IPS-NIHi11 (cell line): ENCODE measurements at places on chromosomes 7 and 10.

DNA sequence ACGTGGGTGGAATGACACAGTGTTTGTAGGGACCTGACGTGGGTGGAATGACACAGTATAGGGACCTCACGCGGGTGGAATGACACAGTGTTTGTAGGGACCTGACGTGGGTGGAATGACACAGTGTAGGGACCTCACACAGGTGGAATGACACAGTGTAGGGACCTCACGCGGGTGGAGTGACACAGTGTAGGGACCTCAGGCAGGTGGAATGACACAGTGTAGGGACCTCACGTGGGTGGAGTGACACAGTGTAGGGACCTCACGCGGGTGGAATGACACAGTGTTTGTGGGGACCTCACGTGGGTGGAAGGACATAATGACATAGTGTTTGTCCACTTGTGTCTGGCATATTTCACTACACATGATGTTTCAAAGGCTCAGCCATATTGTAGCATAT, 19.3 kb downstream of the PPP2R2D start:
- DNase-seq = no peak

DNA sequence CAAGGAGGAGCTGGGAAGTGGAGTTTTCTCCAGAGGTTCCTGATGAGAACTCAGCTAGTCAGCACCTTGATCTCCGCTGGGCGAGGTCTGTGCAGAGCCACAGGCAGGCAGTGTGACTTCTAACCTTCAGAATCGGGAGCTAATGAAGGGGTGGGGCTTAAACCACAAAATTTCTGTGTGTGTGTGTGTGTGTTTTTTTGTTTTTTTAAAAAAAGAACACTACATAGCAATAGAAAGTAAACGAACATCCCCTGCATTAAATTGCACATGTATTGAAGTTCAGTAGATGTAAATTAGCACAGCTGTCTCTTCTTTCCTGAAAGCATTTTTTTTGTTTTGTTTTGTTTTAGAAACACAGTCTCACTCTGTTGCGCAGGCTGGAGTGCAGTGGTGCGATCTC, 46.2 kb downstream of the RBM17 start:
- no peak for DNase-seq

DNA sequence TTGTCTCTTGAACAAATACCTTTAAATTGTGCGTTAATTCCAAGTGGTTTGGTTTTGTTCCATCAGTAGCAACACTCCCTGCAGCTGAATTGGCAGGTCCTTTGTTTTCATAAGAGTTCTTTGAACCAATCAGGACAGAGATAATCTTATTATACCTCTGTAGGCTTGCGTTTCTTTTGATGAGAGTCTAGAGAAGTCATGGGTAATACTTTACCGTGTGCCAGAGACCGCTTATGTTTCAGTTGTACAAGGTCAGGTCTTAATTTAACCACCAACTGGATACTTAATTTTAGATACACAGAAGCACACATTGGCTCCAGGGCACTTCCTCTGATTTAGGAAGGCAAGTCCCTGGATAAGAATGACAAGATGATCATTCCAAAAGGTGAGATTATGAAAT, at the start of gene ASB15:
Gene ASB15, plus strand, starts transcription at position 292 of the 400 bp plus-strand sequence. CDS start 12,682 bp downstream, outside the sequence.
- no peak for DNase-seq

DNA sequence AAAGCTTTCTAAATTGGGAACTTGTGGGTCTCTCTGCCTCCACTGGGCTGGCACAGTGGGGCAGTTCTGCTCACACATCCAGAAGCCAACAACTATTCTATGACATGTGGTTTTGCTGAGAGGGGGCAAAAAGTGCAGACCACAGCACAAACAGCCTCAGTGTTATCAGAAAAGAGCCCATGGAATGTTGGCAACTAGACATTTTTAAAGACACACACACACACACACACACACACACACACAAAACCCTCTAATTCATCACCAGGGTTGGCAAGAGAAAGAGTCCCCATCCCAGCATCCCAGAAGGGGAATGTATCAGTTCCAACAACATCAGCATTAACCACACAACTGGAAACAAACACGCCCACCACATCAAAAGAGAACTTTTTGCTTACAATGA, 117.1 kb downstream of the FGFR2 start:
- no peak for DNase-seq

DNA sequence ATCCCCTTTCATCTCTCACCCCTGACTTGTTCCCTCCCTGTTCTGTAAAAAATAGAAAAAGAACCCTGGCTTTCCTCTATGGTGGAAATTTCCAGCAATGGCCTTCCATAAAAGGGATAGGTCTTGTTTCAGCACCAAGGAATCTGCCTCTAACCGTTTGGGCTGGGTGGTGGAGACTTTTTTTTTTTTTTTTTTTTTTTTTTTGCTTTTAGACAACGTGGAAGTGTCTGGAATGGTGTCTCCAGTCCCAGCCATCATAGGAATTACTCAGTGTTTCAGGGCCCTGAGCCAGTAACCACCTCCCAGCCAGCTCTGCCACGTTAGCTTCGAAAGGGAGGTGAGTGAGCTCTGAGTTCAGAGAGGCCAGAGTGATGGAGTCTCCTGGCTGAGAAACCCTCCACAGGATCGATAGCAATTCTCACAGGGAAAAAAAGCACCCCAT, 97.3 kb upstream of the COL1A2 start:
- DNase-seq = no peak

- no peak for DNase-seq
Measured at GRCh38 chr10:69576334-69577011, 3.3 kb upstream of the NEUROG3 start.

GRCh38 chr7:101699399-101699798, 70.3 kb upstream of the MYL10 start:
- DNase-seq = no peak

DNA sequence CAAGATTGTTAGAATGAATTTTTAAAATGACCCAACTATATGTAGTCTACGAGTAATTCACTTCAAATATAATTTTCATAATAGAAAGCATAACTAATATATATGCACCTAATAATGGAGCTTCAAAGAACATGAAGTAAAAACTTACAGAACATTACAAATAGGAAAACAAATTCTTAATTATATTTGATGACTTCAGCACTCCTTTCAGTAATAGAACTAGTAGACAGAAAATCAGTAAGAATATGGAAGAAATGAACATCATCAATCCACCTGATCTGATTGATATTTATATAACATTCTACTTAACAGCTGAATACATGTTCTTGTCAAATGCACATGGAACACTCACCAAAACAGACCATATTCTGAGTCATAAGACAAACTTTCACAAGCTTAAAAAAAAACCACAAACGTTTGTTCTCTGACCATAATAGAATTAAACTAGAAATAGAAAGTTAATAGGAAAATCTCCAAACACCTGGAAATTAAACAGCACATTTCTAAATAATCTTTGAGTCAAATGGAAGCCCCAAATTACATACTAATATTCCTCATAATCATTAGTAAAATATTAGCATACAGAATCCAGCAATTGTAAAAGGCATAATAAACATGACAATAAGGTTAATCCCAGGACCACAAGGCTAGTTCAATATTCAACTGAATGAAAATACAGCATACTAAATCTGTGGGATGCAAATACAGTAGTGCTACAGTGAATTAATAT, 48.0 kb downstream of the BRAF start:
- DNase-seq = no peak

- no peak for DNase-seq
Measured at GRCh38 chr7:157579425-157579824, 242.6 kb downstream of the DNAJB6 start.

DNA sequence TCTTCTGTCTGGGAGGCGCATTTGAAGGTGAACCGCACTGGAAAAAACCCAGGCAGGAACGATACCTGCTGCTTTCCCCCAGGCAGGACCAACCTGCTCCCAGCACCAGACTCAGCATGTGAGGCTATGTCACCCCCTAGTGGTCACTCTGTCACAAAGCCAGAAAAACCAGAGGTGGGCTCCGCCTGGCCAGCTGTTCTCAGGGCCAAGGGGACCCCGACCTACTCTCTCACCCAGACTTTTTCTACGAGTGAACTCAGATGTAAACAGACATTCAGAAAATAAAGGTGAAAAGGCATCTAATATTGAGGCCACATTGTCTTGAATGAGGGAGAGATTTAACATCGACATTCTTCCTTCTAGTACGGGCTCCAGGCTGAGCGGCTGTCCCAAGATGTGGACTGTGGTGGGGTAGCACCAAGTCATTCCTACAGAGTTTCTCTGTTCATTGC, 117.3 kb downstream of the PRKAG2 start:
- peak; percentile 86 for DNase-seq

DNA sequence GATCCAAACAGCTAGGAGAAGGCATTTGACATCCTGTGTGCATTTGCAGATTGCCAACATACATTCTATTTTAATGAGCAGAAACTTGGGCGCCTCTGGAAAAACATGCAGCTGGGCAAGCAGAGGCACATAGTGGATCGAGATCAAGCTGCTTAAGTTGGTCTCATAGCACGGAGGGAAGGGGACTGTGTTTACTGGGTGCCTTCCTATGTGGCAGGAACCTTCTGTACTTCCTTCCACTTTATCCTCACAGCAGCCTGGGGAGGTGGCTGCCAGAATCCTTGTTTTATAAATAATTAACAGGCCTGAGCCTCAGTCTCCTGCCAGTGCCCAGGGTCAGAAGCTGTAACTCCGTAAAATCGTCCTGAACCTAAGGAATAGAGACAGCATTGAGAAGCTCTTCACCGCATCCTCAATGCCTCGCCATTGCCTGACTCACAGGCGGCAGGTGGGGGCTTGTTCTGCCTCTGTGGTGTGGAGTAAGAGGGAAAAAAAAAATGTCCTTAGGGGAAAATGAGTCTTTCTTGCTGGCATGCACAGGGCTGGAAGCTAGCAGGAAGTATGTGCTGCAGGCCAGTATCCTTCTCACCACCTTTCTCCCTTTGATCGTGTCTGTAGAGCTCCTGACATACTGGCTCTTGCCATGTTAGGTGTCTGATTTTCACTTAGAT, 6.2 kb downstream of the VWA2 start:
- no peak for DNase-seq

- DNase-seq = no peak
Measured at GRCh38 chr7:91344911-91345310, 80.7 kb downstream of the FZD1 start.

- no peak for DNase-seq
Measured at GRCh38 chr7:42226354-42226941, 10.6 kb downstream of the GLI3 start.

DNA sequence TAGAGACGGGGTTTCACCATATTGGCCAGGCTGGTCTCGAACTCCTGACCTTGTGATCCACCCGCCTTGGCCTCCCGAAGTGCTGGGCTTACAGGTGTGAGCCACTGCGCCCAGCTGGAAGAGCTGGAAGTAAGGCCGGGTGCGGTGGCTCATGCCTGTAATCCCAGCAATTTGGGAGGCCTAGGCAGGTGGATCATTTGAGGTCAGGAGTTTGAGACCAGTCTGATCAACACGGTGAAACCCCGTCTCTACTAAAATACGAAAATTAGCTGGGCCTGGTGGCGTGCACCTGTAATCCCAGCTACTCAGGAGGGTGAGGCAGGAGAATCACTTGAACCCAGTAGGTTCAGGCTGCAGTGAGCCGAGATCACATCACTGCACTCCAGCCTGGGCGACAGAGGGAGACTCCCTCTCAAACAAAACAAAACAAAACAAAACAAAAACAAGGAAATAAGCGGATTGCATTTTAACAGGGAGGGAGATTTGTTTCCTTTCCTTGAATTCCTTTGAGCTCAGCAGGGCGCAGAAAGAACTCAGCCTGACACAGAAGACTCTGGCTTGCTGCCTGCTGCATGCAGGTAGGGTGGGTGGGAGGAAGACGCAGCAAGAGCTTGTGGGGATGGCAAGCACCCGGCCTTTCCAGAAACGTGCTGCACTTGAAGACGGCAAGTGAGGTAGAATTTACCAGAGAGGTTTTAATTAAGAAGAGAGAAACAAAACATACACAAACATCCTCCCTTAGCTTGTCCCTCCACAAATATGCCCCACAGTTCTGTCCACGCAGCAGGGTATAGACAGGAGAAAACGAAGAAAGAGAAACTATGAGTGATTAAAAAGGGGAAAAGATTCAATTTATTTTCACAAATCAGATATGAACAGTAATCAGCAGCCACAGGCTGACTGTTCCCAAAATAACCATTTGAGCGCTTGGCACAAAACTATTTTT, 148.0 kb downstream of the RNF216 start:
- peak; percentile 59 for DNase-seq

GRCh38 chr7:27655184-27655583, 7.5 kb downstream of the HIBADH start:
- no peak for DNase-seq

DNA sequence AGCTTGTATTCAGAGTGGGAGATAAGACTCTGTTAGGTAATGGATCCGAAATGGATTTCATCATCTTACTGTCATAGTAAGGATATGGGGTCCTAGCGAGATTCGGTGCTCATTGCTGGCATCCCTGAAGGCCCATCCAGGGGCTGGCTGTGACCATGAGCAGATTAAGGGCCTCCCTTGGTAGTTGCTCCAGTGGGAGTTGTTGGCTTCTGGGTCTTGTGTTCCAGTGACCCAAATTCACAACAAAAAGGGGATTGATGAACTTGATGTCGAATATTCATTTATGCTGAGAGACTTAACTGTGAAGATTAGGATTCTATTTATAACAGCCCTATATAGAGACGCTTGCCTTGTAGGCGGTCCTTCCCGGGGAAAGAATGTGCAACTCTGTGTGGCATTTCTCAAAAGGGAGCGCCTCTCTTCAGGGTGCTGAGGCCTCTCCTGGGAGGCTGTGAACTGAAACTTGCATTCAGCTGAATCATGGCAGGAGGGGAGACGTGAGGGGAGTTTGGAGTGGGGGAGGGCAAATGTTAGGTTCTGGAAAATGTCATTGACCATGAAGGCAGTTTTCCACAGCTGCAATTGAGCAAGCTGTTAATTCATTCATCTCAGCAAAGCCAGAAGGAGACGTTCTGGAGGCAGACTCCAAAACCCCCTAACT, 233.1 kb upstream of the FZD8 start:
- DNase-seq = no peak

DNA sequence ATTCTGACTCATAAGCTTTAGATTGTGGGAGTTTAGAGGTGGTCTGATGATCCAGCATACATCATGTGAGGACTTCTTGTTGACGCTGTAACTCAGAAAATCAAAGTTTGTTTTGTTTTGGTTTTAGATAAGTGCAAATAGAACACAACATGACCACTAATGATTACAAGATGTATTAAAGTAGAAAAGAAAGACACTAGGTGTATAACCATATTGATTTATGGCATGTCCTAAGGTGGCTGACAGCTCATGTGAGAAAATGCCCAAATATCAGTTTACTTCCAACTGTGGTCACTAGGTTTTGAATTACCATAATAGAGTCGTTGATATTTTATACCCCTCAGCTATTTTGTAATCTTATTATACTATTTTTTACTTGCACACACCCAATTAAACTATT, 1131.4 kb upstream of the PHF14 start:
- no peak for DNase-seq
